Keratinocyte (primary cell): ENCODE measurements at places on chromosomes 2 and 18. TPM values are rescaled to one million over a fixed set of nuclear protein-coding genes. Genes with fewer than 3 reads are reported as not detected.

DNA sequence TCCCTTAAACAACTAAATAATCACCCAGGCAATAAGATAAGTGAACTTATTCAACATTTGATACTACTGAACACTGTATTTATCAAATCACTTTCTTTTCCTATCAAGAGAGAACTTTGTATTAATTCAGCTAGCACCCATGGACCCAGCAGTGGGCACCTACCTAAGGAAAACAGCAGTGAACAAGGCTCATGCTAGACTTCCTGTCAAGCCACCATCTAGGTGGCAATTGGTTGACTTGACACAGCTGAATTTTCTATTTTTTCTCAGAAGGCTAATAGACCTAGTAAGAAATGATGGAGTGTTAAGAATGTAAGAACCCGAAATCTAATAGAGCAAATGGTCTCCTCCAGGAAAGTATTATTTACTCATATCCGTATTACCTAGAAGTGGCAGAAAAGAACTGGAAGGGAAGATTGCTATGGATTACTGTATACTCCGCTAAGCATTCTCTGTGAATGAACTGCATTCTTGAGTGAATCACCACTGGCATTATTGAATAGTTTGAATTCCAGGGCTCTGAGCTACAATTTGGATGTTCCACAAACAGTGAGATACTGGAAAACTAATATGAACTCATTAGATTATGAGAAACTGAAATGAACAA lies 988.2 kb upstream of the CDH2 start:
- DNase-seq = no peak

GRCh38 chr2:104851291-104852089 lies 2.4 kb upstream of the POU3F3 start:
- DNase-seq = no peak

The MZT2A gene
- polyA plus RNA-seq = 71.2 to 128 TPM (median 82.7 TPM) in 3 replicates

GRCh38 chr2:150911766-150912280 lies 349.8 kb downstream of the RBM43 start:
- DNase-seq = no peak

GRCh38 chr2:88099798-88100488 lies 27.9 kb downstream of the FABP1 start:
- DNase-seq = peak; percentile 1

DNA sequence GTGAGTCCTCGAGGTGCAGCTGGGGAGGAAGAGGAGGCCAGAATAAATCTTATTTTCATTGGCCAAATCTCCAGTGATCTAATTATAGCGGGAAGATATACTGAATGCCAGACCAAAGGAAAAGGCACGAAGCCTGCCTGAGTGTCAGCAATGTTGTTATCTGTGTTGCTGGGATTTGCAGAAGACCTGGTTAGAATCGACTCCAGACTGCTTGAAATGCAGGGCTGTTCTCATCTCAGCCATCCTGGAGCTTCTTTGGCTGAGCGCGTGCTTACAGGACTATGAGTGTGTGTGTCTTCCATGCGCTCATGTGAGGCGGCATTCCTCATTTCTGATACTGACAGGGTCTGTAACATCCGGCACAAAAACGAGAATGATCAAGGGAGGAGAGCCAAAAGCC lies 81.2 kb downstream of the TSN start:
- DNase-seq = no peak

DNA sequence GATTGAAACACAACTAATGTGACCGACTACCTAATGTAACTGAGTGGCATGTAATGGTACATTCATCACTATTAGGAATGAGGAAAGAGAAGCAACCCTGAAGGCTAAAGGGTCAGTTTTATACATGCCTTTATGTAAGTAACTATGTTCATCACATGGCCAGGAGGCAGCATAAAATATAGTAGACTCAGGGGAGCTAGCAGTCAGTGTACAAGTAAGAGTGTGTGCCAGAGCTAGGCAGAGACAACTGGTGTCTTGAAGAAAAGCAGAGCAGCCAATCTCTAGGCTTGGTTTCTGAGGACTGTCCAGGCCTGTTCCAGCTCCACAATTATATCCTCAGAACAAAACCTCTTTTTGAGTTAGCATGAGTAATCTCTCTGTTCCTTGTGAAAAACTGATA lies 18.1 kb downstream of the SMAD2 start:
- DNase-seq = no peak

- no peak for DNase-seq
Observed at GRCh38 chr2:85954590-85955458, 66.0 kb upstream of the ST3GAL5 start.

The IRS1 gene
- polyA plus RNA-seq = 10.1 to 15.8 TPM (median 11.2 TPM) in 3 replicates

- DNase-seq = no peak
Observed at GRCh38 chr2:232875256-232876121, 5.4 kb downstream of the SNORC start.
